ENCODE measurements at places on chromosomes 1 and 21. TPM values are rescaled to one million over a fixed set of nuclear protein-coding genes. Genes with fewer than 3 reads are reported as not detected.

GRCh38 chr1:178768423-178768822 is 43.4 kb downstream of the RALGPS2 start:
- no peak for DNase-seq

- DNase-seq = no peak
Observed at GRCh38 chr1:85495556-85495955, 30.6 kb upstream of the DDAH1 start.

GRCh38 chr1:86119214-86119764 is 37.3 kb downstream of the COL24A1 start:
- no peak for DNase-seq

DNA sequence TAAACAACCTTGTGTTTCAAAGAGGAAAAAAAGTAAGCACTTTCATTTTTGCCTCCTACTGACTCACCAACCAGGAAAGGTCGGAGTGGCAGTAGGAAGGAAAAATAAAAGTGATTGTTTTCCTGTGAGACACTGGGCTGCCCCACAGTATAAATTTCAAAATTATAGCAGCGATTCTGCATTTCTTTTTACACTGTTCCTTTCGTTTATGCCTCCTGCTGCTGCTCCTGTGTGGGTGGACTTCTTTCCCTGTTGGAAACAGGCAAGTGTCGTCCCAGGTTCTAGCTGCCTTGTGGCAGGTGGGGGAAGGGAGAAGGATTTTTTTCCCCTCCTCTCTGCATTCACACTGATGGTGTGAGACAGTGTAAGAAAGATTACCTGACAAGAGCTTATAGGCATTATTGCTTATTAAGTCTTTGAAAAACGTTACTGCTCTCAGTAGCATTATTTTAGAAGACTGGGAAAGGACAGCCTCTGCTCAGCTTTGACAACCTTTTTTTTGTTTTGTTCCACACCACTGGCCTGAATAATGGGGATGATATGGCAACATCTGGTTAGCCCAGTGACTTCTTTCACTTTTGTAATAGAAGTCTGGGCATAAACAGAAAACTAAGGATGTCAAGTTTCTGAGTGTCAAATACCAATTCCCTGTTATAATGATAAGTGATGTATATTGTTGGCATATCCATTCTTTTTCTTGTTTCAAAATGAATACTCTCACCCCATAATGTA is 77.9 kb downstream of the NEK7 start:
- DNase-seq = no peak

- no peak for DNase-seq
Observed at GRCh38 chr21:40623528-40623927, 223.4 kb downstream of the DSCAM start.

- no peak for DNase-seq
Observed at GRCh38 chr1:170634824-170635410, 29.0 kb upstream of the PRRX1 start.

DNA sequence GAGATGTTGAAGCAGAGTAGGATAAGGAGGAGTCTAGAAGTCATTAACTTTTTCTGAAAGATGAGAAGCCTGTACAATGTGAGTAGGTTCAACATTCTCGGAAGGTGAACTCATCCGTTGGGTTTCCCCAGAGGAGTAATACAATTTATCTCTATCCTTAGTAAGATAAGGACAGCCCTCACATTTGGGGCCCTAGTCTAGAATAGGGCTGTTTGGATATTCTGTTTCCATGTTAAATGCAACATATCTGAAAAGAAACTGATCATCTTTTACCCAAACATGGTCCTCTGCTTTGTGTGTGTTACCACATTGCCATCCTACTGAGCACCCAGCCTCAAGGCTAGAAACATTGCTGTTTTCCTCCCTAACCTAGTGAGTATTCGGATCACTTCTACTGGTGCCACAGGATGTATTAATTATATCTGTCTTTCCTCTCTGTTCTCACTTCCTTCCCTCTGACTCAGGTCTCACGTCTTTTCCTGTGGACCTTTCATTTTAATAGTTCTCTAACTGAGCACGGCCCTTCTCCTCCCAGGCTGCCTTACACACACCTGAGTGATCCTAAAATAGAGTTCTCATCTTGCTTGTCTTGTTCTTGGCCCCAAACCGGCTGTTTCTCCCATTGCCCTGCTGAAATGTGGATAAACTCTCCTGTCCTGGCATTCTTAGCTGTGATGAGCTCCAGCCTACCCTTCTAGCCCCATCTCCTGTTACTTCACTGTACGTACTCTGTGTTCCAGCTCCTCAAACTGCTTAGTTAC is 91.7 kb downstream of the CDC14A start:
- DNase-seq = no peak

DNA sequence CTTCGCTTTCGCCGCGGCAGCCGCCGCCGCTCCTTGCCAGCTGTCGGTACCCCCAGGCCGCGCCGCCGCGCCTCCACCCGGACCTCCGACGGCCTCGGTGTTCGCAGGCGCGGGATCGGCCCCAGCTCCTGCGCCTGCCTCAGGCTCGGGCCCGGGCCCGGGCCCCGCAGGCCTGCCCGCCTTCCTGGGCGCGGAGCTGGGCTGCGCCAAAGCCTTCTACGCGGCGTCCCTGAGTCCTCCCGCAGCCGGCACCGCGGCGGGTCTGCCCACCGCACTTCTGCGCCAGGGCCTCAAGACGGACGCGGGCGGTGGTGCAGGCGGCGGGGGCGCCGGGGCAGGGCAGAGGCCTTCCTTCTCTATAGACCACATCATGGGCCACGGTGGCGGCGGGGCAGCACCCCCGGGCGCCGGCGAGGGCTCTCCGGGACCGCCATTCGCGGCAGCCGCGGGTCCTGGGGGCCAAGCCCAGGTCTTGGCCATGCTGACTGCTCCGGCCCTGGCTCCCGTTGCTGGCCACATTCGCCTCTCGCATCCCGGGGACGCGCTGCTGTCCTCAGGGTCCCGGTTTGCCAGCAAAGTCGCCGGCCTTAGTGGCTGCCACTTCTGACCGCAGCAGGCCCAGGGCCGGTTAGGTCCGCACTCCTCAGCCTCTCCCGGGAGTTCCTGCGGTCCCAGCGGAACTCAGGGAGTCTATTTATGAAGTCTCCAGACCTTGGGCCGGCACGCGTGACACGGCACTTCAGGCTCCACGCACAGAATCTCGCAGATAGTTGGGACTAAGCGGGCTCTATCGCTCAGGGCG is 1.4 kb downstream of the FOXD2 start:
- no peak for DNase-seq

DNA sequence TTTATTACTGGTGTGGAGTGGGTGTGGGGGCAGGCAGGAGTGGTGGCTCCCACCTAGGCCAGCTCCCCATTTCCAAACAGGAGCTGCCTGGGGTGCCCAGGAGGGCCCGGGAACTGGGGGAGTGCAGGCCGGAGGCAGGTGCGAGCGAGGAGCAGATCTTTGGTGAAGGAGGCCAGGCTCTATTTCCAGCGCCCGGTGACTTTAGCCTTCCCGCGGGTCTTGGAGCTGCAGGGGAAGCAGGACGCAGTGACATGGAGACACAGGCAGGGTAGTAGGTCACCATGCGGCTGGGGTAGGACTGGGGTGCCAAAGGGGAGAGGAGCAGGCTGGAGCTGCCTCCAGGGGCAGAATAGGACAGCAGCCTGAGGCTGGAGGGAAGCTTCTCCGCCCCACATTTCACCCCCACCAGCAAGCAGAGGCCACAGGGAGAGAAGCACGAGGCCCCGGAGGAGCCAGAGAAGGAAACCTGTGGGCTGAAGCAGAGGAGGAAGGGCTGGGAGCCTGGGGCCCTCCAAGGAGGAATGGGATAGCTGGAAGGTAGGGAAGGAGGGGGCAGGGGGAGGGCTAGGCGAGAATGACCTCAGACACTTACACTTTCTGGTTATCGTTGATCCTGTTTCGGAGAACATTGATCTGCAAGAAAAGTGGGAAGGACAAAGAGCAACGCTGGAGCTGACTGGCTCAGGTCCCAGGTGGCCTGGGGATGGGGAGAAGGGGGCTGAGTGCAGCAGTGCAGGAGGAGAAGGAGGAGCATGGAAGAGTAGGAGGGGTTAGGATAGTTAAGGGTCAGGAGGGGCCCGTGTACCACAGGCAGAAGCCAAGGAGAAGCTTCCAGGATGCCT is 18.2 kb downstream of the TNNT2 start:
- DNase-seq = peak; percentile 34

- DNase-seq = no peak
Observed at GRCh38 chr1:242147096-242147976, 148.4 kb upstream of the MAP1LC3C start.

GRCh38 chr1:147292631-147293251 is 50.3 kb downstream of the CHD1L start:
- DNase-seq = no peak

DNA sequence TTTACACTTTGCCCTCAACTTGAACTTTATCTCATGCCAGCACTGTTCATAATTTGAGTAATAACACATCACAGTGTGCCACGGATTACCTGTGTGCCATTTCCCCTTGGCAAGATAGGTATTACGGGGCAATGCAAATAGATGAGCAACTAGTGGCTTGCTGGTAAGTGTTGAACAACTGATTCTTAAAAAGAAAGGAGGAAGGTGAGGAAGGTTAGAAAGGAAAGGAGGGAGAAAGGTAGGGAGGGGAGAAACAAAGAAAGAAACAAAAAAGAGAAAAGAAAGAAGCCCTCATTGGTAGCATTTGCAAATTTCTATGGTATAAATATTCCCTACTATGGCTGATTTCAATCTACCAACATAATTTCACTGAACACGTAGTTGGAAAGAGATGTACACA is 118.2 kb upstream of the OLIG2 start:
- no peak for DNase-seq

- no peak for DNase-seq
Observed at GRCh38 chr1:232826318-232826717, 21.1 kb downstream of the MAP10 start.

DNA sequence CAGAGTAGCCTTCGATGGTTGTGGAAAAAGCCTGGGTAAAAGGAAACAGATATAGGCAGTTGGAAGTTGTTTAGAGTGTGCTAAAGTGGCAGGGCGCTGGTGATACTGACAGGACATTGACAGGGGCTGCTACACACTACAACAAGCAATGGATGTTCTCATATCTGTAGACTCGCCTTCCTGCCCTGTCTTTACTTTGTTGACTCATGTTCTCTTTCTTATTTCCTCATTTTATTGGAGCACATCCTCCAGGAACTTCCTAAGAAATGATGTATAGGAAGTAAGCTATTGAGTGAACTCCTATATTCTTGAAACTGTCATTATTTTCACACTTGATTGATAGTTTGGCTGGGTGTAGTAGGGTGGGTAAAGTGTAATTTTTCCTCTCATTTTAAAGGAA is 51.0 kb downstream of the C4BPA start:
- no peak for DNase-seq

GRCh38 chr1:20052386-20052785 is 17.6 kb upstream of the PLA2G5 start:
- DNase-seq = no peak

DNA sequence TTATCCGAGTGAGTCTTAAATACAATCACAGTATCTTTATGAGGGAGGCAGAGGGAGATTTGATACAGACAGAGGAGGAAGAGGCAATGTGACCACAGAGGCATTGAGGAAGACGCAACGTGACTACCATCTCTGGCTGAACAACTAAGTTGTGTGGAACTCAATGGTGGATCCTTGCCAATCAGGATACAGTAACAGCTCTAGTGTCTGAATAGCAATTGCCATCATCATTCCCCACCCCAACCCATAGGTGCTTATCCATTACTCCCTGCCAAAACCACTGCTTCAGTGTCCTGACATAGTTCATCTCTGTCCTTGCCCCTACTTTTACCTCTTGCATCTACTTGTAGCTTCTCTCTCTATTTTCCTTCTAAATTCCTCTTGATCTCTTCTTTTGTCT is 20.5 kb upstream of the RHBDL2 start:
- DNase-seq = no peak

DNA sequence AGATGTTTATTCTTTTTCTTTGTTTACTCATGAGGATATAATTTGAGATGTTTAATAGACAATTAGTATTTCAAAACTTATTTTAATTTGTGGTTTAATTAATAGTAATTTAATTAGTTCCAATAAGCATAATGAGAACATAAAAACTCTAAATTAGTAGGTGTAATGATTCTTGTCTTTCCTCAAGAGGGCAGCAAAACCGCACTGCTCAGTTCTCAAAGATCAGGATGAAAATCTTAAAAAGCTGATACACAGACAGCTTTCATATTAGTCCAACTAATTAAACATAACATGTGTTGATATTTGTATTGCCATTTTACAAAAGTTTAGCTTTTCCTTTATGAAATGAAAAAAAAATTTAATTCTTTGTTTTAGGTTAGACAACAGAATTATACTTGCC is 106.7 kb upstream of the C21orf91 start:
- no peak for DNase-seq

Gene DLGAP3
- total RNA-seq = 0.37 TPM

Gene MSH4
- total RNA-seq = 0.76 TPM

Gene PADI6
- total RNA-seq = not detected

Gene PRDM2
- total RNA-seq = 41.7 TPM

Gene LY9
- 0.52 TPM for total RNA-seq

Gene SEC16B
- total RNA-seq = 4.9 TPM

Gene PRSS38
- not detected for total RNA-seq

Gene CDA
- 9.1 TPM for total RNA-seq

Gene GABRD
- total RNA-seq = 0.29 TPM

Measured in posterior vena cava (tissue), 2 donors.